ENCODE measurements at places on chromosomes 6 and 20. TPM values are rescaled to one million over a fixed set of nuclear protein-coding genes. Genes with fewer than 3 reads are reported as not detected.

The KHDC1 gene
- 4.2 TPM for polyA plus RNA-seq

The GHRH gene
- polyA plus RNA-seq: not detected

The BTBD9 gene
- 5.3 TPM for polyA plus RNA-seq

The DNAH8 gene
- polyA plus RNA-seq: 0.01 TPM

The ENPP5 gene
- 5.0 TPM for polyA plus RNA-seq

The COX7A2 gene
- 322 TPM for polyA plus RNA-seq

All from urinary bladder (tissue), 4 donors.